ENCODE measurements at places on chromosomes 2 and 18.

DNA sequence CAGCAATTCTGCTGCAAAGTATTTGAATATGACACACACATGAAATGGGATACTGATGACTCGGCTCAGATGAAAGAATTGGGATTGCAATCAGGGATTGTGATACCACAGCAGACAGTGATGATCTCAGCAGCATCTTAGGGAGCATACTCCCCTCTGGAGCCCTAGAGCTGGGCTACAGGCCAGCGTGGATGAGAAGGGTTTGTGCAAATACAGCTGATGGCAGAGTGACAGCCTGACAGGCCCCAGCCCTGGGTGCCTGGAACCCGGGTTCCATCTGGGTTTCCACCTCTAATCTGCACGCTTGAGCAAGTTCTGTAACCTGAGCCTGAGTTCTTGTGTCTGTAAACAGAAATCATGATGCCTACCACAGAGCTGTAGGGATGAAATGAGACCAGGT lies 418.0 kb downstream of the LRATD1 start:
- peak; percentile 95 for DNase-seq

DNA sequence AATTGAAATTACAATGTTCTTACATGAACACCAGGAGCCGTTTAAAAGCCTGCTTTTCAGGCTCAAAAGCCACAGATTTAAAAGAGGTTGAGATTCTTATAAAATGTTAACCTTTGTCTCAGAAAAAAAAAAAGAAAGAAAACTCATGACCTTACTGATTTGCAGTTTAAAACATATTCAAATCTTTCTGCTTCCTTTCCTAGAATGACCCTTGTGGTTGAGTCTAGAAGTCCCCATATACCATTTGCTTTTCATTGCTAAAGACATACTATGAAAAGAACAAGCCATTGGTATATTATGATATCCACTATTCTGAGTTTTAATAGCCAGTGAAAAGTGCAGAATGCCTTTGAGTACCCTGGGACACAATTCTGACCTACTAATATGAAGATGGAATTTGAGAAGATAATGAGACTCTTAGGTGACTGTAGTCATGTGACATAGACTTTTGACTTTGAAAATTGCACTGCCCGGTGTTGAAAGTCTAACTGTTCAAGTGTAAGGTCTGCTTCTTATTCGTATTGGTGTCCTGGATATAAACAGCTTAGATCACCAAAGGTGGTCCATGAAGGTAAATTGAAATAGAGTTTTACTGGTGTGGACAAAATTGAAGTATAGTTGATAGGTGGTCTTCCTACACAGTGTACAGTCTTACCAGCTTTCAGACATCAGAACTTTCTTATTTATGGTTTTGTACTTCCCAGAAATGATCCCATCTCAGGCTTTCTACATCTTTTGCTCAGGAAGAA lies 117.0 kb downstream of the DOCK10 start:
- no peak for DNase-seq

DNA sequence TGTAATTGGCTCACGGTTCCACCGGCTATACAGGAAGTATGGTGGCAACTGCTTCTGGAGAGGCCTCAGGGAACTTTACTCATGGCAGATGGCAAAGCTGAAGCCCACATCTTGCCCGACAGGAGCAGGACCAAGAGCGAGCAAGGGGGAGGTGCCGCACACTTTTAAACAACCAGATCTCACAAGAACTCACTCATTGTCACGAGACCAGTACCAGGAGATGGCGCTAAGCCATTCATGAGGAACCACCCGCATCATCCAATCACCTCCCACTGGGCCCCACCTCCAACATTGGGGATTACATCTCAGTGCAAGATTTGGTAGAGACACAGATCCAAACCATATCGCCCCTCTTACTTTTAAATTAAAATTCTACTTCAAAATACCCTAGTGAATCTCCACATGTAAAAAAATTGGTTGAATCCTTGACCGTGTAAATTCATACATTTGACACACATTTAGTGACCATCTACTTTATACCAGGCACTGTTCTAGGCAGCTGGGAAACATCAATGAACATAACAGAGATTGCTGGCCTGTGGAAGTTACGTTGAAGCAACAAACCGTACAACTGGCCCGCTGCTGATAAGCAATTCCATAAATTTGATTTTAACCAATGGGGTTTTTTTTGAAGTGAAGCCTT lies 87.6 kb downstream of the ALPK2 start:
- DNase-seq = peak; percentile 61

DNA sequence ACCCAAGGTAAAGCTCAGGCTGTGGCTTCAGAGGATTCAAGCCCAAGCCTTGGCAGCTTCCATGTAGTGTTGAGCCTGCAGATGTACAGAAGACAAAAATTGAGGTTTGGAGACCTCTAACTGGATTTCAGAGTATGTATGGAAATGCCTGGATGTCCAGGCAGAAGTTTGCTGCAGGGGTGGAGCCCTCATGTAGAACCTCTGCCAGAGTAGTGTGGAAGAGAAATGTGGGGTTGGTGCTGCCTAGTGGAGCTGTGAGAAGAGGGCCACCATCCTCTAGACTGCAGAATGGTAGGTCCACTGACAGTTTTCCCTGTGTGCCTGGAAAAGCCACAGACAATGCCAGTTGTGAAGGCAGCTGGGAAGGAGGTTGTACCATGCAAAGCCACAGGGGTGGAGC lies 239.9 kb downstream of the SPAG16 start:
- peak; percentile 2 for DNase-seq

DNA sequence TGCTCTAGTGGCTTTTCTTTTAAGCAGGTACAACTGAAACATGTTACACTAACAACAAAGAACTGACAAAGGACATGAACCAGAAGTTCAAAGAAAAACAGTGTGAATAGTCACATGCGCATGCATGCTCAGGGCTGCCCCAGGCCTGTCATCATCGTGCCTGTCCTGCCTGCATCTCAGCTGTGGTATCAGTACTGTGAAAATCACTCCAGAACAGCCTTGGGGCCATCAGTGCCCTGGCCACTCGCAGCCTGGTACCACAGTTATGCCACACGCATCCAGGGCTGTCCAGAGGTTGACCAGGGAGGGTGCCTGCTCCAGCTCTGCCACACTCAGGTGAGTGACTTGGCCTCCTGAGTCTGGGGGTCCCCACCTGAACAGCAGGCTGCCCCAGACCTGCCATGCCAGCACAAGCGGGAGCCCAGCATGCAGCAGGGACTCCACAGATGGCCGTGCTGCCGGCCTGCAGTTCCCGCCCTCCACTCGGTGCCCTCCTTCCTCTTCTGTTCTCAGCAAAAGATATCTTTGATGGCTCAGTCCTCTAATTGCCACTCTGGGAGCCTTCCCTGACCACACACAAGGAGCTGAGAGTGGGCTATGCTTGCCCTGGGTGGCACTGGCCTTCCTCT lies 12.3 kb downstream of the LIMS2 start:
- no peak for DNase-seq

- no peak for DNase-seq
Measured at GRCh38 chr2:149489452-149489851, 98.1 kb downstream of the MMADHC start.

DNA sequence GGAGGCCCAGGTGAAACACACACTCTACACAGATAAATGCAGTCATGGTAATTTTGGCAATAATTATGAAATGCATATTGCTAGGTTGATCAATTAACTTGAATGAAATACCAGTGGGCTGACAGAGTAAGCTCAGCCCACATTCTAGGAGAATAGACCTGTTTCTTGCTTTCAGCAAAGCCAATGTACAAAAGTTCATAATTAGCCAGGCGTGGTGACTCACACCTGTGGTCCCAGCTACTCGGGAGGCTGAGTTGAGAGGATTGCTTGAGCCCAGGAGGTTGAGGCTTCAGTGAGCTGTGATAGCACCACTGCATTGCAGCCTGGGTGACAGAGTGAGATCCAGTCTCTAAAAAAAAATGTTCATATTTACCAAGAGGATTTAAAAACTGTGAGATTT lies 15.7 kb upstream of the MBP start:
- no peak for DNase-seq

GRCh38 chr2:225041207-225041850 lies 939 bp downstream of the DOCK10 start:
- peak; percentile 31 for DNase-seq

- DNase-seq = peak; percentile 20
Measured at GRCh38 chr18:80197528-80197927, 49.8 kb downstream of the PARD6G start.

- peak; percentile 61 for DNase-seq
Measured at GRCh38 chr2:85662899-85663593, 5.0 kb downstream of the SFTPB start.

DNA sequence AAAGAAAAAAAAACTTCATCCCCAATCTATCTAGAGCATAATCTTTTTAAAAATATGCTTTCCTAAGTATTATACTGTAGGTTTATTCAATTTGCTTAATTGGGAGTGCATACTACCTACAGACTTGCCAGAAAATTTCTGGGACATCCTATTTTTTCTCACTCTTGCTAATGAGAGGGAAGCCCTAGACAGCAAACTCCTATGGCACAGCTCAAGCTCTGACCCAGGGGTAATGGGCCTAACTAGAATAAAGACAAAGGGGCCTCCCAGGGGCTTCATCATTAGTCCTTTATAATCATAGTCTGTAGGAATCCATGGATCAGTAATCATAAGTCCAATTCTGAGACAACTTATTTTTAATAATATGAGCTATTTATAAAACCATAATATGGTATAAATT lies 142.6 kb upstream of the ITGA4 start:
- no peak for DNase-seq

DNA sequence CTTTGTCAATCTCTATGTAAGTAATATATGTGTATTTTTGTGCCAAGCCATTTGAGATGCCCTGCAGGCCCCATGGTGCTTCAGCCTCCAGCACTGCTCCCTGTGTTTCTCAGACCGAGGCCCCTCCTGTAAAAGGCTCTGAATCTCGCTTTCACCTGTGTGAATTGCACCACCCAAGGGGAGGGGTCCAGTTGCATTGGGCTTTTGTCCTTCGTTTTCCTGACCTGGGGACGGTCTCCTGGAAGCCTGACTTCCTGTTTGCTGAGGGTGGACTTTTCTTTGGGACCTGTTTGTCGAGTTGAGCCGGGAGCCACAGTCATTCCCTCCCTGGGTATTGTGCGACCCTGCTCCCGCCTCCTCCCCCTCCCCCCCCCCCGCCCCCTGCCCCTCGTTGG lies 48.9 kb downstream of the AGAP1 start:
- peak; percentile 86 for DNase-seq

DNA sequence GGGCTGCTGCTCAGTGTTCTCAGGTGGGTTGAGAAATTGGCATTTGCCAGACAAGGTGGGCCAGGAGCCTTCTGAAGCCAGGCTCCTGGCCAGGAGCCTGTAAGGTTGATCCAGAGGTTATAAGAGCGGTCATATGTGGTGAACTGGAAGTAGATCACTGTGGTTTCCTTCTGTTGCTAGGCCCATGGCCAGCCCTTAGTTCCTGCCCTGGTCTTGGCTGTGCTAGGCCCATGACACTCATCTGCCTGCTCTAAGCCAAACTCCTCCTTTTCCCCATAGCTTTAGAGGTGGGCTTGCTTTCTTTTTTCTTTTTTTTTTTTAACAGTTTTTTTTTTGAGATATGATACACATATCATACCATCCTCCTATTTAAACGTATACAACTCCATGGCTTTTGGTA lies 5.0 kb upstream of the MGAT5 start:
- no peak for DNase-seq

DNA sequence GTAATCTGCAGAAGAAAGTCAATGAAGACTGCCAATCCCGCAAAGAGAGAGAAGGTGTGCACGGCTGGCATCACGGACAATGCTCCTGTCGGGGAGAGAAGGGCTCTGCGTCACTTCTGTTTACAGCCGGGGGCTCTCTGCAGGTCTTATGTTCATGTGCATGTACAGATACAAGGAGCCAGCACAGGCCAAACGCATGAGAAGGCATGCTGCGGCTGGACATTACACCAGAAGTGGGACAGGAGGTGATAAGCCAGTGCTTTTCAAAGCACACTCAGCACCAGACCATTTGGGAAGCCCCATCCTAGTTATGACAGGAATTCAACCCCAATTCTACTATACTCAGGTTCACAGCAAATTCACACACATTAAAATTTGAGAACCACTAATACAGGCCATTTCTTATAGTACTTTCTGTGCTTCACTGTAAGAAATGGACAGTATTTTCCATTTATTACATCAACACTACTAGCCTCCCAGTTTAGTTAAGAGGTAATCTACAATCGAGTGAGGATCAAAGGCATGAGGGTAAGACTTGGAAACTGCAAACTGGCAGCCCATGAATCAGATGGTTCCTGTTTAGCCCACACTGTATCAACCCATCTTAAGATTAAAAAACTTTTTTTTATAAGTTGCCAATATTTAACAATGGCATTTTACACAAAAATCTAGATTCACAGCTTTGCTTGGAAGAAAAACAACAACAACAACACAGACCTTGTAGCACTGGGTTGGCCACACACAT lies 38.2 kb downstream of the RMC1 start:
- DNase-seq = no peak

DNA sequence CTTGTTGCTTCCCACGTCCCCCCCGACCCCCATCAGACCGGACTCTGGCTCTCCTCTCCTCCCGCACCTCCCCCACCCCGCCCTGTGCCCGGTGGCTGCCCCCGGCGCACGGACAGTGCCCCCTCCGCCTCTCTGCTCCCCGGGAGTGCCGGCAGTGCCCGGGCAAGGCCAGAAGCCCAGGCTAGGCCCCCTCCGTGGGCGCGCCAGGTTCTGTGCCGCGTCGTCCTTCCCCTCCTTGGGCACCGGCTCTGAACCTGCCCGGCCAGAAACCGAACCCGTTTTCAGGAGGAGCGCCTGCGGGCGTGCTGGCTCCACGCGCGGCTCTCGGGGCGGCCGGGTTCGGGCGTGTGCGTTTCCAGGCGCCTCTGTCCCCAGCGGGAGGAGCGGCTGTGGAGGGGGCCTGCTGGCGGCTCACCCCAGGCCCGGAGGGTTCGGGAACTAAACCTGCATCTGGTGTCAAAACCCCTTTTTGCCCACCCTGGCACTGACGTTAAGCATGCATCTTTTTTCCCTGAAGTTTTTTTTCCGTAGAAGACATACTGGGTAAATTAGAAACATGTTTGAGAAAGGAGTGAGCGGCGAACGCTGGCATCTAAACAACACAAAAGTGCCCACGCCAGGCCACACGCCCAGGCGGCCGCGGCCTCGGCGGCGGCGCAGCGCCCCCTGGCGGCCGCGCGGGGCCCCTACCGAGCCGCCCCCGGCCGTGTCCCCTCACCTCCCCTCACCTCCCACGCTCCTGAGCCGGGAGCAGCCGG lies 123.9 kb upstream of the SLC1A4 start:
- peak; percentile 84 for DNase-seq

- no peak for DNase-seq
Measured at GRCh38 chr2:233791151-233791882, 13.2 kb downstream of the MROH2A start.

DNA sequence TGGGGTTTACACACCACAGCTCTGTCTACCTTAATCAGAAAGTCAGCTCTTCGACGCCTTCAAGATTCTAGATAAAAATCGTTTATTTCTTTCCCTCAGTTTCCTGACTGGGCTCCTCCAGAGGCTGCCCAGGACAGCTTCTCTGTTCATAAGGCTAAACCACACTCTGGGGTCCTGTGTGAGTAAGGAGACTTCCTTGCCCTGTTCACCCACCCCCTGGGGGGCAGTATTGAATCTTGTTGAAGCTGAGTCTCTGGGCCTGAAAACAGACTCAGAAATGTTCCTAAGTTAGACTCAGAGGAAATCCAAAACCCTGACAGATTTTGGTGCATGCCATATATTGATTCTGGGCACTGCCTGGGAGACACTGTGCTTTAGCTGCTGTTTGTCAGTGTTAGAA lies 43.0 kb downstream of the G6PC2 start:
- peak; percentile 8 for DNase-seq

GRCh38 chr2:85353876-85354285 lies 447 bp downstream of the RETSAT start:
- peak; percentile 64 for DNase-seq

Data from DMS53 (cell line).